ENCODE measurements at places on chromosomes 2 and 18. TPM values are rescaled to one million over a fixed set of nuclear protein-coding genes. Genes with fewer than 3 reads are reported as not detected.

DNA sequence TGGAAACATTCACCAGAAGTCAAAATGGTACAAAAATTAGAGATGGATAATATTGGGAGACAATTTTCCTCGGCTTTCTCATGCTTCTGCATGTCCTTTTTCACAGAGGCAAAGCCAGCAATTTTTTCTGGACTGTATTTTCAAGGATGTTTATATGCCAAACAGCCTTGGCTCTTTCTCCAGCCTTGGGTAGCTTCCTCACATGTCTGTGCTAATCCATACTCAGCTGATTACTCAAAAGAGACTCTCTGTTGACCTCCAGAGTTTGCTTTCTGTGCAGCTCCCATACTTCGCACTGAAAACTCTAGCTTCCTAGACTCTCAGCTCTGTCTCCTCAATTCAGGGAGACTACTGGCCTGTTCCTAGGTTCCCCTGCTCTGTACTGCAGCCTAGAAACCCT lies 10.6 kb downstream of the C18orf63 start:
- no peak for DNase-seq

GRCh38 chr2:134389381-134389780 lies 135.5 kb downstream of the MGAT5 start:
- no peak for DNase-seq

GRCh38 chr18:7830468-7830867 lies 263.4 kb downstream of the PTPRM start:
- DNase-seq, result no peak

DNA sequence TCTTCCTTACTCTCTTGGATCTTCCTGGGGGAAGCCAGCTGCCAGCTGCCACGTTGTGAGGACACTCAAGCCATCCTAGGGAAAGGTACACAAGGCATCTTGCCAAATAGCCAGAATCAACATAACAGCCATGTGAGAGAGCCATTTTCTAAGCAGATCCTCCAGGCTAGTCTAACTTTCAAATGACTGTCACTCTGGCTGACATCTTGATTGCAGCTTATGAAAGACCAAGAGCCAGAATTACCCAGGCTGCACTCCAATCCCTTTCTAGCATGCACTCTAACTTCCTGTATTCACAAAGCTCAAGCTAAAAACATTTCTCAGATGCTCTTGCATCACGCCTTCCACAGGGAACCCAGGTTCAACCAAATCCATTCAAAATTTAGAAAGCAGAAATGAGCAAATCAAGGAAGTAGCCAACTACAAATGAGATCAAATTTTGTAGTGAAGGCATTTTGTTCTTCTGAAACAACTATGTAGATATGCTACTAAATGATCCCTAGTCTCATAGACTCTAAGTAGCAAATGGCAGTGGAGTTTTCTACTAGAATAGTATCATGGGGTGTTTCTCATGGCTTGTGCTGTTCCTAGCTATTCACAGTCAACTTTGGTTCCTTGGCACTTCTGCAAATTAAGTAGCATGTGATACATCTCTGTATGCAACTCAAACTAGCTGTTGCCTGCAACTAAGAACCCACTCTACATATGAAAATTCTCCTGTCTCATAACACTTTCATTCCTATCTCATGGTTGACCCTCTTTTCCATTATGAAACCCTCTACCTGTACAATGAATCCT lies 281.9 kb downstream of the ZEB2 start:
- DNase-seq, result no peak

The SLC30A3 gene
- total RNA-seq, result 4.3 TPM

The FAM237A gene
- total RNA-seq, result not detected

DNA sequence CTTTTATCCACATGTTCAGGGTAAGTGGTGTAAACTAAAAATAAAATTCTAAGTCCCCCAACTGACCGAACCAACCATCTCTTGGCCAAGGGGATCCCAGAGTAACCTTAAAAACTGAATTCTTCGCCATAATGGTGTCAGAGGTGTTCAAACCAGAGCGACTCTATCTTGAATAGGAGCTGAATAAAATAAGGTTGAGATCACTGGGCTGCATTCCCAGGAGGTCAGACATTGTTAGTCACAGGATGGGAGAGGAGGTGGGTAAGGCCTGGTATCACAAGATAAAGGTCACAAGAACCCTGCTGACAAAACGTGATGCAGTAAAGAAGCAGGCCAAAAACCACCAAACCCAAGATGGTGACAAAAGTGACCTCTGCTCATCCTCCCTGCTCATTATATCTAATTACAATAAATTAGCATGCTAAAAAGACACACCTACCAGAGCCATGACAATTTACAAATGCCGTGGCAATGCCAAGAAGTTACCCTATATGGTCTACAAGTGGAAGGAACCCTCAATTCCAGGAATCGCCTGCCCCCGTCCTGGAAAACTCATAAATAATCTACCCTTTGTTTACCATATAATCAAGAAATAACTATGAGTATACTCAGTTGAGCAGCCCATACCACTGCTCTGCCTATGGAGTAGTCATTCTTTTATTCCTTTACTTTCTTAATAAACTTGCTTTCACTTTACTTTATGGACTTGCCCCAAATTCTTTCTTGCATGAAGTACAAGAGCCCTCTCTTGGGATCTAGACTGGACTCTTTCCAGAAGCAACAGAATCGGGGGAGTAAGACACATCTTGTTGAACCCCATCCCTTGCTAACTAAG lies 302.4 kb downstream of the STK39 start:
- DNase-seq, result no peak

GRCh38 chr18:23384778-23385736 lies 68.0 kb upstream of the RIOK3 start:
- DNase-seq, result peak; percentile 30

- DNase-seq, result no peak
Measured at GRCh38 chr2:133657591-133657990, 89.3 kb upstream of the NCKAP5 start.

- DNase-seq, result no peak
Measured at GRCh38 chr2:38387887-38388286, 10.8 kb upstream of the ATL2 start.

The DSC1 gene
- not detected for total RNA-seq

- no peak for DNase-seq
Measured at GRCh38 chr2:10741139-10741538, 19.7 kb downstream of the ATP6V1C2 start.

DNA sequence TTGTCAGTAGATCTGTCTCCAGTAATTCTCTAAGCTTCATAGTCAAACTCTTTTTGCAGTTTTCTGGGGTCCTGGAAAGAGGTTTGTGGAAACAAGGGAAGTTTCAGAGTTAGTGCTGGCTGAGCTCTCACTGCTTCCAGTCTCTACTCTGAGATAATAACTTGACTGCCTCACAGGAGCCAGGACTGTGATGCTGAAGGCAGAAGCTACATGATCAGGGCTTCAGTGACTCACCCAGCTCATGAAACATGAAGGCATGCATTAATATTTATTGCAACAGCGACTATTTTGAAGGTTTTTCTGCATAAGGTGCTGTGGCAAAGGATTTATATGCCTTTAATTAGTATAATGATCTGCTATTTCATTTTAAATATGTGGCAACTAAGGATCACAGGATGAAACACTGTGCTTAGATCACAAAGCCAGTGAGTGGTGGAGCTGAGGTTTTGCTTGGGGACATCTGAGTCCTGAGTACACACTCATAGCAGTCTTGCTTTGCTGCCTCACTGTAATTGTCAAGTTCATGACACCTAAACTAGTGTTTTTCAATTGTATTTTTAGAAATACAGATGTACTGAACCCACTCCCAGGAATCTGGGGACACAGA lies 448.4 kb upstream of the GCFC2 start:
- no peak for DNase-seq

The NAGK gene
- total RNA-seq, result 101 TPM

DNA sequence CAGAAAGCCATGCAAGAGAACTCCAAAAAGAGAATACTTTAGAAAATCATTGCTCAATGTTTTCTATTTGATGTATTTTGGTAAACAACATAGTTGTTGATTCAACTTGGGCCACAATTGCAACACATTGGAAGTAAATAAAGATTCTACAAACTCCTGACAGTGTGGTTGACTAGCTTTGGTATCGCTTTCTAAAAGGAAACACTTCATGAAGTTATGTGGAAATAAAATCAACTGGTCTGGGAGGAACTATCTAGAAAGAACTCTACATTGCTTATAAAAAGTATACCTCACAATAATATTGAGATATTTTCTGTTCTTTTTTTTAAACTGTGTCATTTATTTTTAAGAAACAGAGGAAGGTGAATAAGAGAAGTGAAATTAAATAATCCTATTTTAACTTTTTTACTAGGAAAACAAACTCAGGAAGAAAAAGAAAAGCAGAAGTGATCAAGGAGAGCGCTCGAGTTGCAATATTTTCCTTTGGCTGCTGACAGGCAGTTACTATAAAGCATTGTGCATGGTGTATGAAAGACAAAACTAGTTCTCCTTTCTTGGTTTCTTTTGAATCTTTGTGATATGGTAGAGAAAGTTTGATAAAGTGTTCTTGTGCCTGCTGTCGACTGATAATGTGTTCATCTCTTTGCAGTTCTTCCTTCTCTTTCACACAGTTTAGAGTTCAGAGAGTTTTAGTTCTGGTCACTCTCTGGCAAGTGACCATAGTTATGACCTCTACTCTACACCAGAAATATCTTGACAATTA lies 3.0 kb downstream of the DHRS9 start:
- no peak for DNase-seq

The WNT6 gene
- 20.3 TPM for total RNA-seq

GRCh38 chr2:113963965-113964364 lies 74.1 kb downstream of the ACTR3 start:
- no peak for DNase-seq

DNA sequence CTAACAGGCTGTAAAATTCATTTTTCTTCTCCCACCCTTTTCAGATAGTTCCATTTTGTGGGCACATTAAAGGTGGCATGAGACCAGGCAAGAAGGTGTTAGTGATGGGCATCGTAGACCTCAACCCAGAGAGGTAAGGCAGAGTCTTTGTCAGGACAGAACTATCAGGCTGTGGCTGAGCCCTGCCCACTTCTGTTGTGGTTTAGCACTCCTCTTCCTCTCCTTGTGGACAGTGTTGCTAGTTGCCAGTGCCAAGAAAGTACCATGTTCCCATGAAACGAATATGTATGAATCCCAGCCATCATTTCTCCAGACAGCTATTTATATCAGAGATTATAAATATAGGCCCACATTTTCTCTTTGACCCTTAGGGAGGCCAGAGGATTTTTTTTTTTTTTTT lies 1.6 kb downstream of the LGALSL start:
- DNase-seq, result no peak

DNA sequence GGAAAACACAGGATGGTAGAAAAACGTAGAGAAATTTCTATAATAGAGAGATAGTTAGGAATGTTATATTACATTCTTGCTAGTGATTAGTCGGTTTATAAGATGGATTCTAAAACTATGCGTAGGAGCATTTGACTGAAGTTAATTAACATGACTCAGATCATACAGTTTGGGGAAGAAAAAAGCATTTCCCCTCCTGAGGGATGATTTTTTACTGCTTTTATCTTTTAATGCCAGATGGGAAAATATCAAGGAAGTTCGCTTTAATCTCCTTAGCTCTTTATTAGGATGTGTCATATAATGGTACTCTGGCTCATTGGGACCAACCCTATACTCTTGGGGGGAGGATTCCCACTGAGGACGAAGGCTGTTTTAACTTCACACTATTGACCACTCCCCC lies 502.1 kb downstream of the TGIF1 start:
- no peak for DNase-seq

DNA sequence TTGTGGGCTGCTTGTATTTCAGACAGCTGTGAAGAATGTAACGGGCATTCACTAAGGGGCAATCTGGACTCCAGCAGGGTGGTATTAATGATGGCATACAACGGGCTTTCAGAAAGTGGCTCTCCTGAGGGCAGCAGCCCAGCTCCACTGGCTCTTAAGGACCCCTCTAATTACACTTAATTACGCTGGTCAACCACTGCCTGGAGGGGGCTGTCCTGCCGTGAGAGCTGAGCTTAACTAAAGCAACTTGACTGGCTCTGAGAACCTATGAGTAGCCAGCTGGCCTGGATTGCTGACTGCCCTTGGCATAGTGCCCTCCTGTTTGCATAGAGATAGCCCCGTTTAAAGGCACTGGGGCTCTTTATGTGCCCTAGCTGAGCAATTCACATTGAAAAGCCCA lies 3.8 kb downstream of the LIPG start:
- no peak for DNase-seq

DNA sequence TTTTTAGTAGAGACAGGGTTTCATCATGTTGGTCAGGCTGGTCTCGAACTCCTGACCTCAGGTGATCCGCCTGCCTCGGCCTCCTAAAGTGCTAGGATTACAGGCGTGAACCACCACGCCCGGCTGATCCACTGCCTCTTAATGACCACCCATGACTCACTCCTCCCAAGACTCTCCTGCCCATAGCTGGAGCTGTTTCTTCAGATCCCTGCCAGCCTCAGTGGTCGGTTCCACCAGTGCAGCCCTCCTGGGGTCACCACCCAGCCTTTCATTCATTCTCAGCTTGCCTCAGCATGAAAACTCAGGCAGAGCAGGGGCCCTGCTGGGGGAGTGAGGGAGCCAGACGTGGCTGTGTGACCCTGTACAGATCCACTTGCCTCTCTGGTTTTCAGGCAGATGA lies 12.5 kb downstream of the KCNIP3 start:
- DNase-seq, result no peak

The TRIM43 gene
- total RNA-seq, result not detected

- DNase-seq, result peak; percentile 16
Measured at GRCh38 chr2:181104512-181105115, 124.2 kb downstream of the UBE2E3 start.

DNA sequence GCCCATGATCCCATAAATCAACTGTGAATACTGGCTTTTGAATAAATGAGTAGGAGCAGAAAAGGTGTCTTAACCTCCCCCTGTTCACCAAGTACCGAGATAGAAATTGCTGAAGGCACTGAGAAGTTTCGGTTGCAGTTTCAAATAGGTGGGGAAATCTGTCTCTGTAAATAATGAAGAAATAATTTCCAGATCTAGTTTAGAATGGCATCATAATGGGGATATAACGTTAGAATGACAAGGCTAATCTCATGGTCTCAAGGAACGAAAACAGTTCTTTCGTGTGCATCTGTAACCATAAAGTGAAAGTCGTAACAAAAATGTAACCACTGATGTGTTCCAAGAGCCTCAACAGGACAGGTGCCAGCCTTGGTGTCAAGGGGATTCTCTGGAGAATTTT lies 49.9 kb upstream of the TMEM18 start:
- DNase-seq, result no peak

The GCG gene
- not detected for total RNA-seq

- DNase-seq, result no peak
Measured at GRCh38 chr2:242034138-242034537, 164.6 kb downstream of the RTP5 start.

The PRKAG3 gene
- total RNA-seq, result not detected

DNA sequence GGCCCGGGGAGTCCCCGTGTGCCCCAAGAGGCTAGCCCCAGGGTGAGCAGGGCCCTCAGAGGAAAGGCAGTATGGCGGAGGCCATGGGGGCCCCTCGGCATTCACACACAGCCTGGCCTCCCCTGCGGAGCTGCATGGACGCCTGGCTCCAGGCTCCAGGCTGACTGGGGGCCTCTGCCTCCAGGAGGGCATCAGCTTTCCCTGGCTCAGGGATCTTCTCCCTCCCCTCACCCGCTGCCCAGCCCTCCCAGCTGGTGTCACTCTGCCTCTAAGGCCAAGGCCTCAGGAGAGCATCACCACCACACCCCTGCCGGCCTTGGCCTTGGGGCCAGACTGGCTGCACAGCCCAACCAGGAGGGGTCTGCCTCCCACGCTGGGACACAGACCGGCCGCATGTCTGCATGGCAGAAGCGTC lies 16.9 kb upstream of the FAHD2A start:
- no peak for DNase-seq

Data from Caco-2 (cell line).